ENCODE measurements at places on chromosomes 6 and 20. TPM values are rescaled to one million over a fixed set of nuclear protein-coding genes. Genes with fewer than 3 reads are reported as not detected.
A peak's percentile ranks its signal among the peaks of the same experiment; 100 is the strongest.

The GMEB2 gene
- total RNA-seq = 9.3 TPM

GRCh38 chr6:128498234-128498633, 22.2 kb downstream of the PTPRK start:
- DNase-seq = no peak

GRCh38 chr20:40489886-40490285, 199.2 kb downstream of the MAFB start:
- DNase-seq = peak; percentile 89

- DNase-seq = no peak
These were observed 13.0 kb downstream of the ZC3H12D start for GRCh38 chr6:149471801-149472200.

DNA sequence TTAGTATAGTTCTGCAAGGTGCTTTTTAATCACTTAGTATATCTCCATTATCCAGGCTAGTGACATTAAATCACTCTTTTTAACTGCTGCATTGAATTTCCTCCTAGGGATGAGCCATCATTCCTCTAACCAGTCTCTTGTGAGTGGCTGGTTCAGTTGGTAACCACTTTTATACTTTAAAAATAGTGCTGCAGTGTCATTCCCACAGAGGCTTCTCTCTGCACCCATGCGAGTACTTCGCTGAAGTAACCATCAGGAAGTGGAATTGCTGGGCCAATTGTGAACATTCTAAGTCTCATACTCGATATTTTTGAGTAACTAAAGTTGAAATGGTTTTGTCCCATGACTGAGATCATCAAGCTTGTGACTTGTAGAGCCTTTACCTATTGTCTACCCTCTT, 2.1 kb downstream of the BTN3A2 start:
- DNase-seq = no peak

DNA sequence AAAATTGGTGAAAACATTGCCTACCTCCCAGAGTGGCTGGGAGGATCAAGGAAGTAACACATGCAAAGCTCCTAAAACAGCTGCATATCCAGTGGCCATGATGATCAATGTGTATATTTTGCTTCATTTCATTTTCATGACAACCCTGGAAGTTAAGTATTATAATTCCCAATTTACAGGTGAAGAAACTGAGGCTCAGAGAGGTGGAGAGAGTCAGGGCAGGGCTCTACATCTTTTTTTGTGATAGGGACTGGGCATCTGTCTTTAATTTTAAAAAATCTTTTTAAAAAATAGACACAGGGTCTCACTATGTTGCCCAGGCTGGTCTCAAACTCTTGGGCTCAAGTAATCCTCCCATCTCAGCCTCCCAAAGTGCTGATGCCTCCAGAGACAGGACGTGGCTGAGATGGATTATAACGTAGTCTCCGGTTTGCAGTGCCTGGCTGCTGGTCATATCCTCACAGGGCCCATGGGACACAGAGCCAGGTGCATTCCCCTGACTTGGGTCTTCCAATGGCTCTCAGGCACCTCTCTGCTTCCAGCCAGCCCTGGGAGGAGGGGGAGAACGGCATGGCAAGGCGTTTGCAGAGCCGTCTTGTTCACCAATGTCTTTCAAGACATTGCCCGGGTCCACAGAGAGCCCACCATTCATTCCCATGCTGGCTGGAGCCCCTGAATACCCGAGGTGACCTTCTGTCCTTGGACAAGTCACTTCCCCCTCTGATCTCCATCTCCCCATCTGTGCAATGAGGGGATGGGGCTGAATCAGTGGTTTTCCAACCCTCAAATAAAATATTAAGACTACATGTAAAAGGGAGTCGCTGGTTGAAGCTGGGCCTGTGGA, 38.3 kb downstream of the HNF4A start:
- DNase-seq = no peak

- peak; percentile 95 for DNase-seq
These were observed 139.0 kb downstream of the PXDC1 start for GRCh38 chr6:3612341-3613041.

GRCh38 chr6:48116699-48117645, 6.0 kb upstream of the PTCHD4 start:
- DNase-seq = no peak

DNA sequence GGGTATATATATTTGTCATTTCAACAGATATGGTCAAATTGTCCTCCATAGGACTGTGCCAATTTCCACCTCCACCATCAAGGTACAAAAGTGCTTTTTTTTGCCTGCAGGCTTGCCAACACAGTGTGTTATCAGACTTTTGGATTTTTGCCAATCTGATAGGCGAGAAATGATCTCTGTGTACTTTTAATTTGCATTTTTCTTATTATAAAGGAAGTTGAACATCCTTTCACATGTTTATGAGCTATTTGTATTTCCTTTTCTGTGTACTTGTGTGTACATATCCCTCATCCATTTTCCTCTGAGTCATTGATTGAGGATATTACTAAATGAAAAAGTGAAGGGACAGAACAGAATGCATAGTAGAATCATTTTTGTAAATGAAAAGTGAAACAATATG, 39.0 kb upstream of the PTPN1 start:
- DNase-seq = no peak

GRCh38 chr20:24098886-24099285, 110.3 kb upstream of the GGTLC1 start:
- DNase-seq = peak; percentile 74
